ENCODE measurements at places on chromosomes 13 and 19. TPM values are rescaled to one million over a fixed set of nuclear protein-coding genes. Genes with fewer than 3 reads are reported as not detected.

GJA3 gene
- not detected for polyA plus RNA-seq

SIGLEC14 gene
- 10.2 TPM for polyA plus RNA-seq

RFX1 gene
- polyA plus RNA-seq = 2.1 TPM

TGFBR3L gene
- polyA plus RNA-seq = not detected

ZNF440 gene
- 9.0 TPM for polyA plus RNA-seq

KLK2 gene
- 0.28 TPM for polyA plus RNA-seq

AP1M2 gene
- polyA plus RNA-seq = 95.8 TPM

RNASEH2B gene
- 41.1 TPM for polyA plus RNA-seq

All from sigmoid colon (tissue), 7 donors.